Stimulated activated CD4-positive, alpha-beta T cell treated with anti-CD3 and anti-CD28 coated beads, Interleukin-4, amount 100 ng/mL, for 4 hours (primary cell): ENCODE measurements at places on chromosomes 3 and 15.

- no peak for DNase-seq
Observed at GRCh38 chr3:181609030-181609767, 102.5 kb upstream of the SOX2 start.

DNA sequence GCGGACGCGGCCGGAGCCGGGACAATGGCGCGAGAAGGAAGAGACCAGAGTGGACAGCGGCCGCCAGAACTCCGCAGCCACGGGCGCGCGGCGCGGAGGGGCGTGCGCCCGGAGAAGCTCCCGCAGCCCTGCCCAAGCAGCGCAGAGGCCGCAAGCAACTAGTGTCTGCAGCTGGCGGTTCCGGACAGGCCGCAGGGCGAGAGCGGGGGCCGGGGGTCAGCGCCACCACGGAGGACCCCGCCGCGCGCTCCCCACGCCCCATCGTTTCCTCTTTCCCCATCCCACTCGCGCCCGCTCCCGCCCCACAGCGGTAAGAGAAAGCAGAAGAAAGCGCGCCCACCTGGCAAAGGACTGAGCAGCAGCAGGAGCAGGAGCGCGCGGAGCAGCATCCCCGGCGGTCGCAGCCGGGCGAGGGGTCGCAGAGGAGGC is 440 bp downstream of the PRTG start:
- no peak for DNase-seq

GRCh38 chr3:124786511-124787241 is 56.4 kb downstream of the UMPS start:
- no peak for DNase-seq

DNA sequence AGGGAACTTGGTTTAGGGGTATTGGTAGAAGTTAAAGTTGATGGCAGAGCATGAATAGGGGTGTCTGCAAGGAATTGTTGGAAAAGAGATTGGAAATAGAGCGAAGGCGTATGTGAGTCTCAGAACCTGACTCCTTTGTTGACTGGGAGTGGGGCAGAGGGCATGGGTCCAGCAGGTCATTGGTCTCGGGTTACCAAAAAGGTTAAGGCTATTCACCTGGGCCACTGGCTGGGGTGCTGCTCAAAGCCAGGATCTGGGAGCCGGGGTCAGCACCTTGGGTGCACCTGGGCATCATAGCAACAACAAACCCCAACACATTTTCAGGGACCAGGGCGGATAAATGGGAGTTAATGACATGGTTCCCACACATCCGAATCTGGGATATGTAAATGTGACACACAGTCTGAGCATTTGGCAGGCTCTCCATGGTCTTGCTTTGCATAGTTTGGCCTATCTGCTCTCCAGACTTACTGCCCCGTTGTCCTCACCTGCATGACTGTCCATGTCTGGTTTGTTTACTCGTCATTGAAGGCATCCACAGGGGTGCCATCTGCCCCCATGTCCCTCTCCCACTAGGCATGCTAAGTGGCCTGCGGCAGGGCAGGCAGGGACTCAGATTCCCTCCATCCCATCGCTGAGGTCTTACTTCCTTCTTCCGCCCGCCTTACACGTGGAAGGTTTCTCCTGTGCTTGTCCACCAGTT is 10.1 kb downstream of the KLF13 start:
- DNase-seq: no peak

DNA sequence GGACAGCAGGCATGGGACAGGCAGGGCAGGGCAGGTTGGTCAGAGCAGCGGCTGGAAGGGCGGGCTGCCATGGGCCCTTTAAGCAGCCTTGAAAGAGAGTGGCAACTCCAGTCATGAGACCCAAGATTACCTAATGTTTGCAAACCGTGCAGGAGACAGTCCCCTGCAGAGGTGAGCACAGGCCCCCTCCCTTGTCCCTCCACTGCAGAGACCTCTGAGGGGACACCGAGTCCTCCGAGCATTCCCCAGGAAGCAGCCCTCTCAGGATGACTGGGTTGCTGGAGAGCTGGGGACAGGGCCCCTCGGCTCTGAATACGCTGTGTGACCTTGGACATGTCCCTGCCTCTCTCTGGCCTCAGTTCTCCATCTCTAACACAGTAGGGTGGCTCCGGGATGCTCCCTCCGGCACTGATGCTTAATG is 81.4 kb downstream of the IQSEC1 start:
- no peak for DNase-seq
